ENCODE measurements at places on chromosomes 3 and 15. TPM values are rescaled to one million over a fixed set of nuclear protein-coding genes. Genes with fewer than 3 reads are reported as not detected.

Gene GOLGA6D
- total RNA-seq, result not detected

Gene TEX55
- not detected for total RNA-seq

Gene ZBBX
- total RNA-seq, result not detected

Gene C2CD4A
- total RNA-seq, result 0.10 TPM

Gene TNFAIP8L3
- total RNA-seq, result 34.7 TPM

Gene C3orf22
- not detected for total RNA-seq

Gene GPR15
- not detected for total RNA-seq

Gene MYRIP
- total RNA-seq, result not detected

Gene FRMD4B
- total RNA-seq, result 0.93 TPM

Gene P2RY12
- not detected for total RNA-seq

Gene SKOR1
- total RNA-seq, result 0.05 TPM

Gene C3orf80
- total RNA-seq, result 1.0 TPM

Gene SSR3
- total RNA-seq, result 206 TPM

Gene ERICH6
- total RNA-seq, result not detected

Gene GP9
- not detected for total RNA-seq

Gene RFT1
- 28.3 TPM for total RNA-seq

Gene TRPM1
- total RNA-seq, result not detected

Gene ANKRD34C
- total RNA-seq, result not detected

Gene DNAH12
- total RNA-seq, result 0.09 TPM

Gene HHLA2
- 0.15 TPM for total RNA-seq

Gene ZMYND10
- total RNA-seq, result 1.1 TPM

Gene LRCH3
- 12.4 TPM for total RNA-seq

Gene MB21D2
- total RNA-seq, result 6.0 TPM

Gene GNAT1
- not detected for total RNA-seq

Gene KLHDC8B
- total RNA-seq, result 3.2 TPM

Gene SYNM
- 32.3 TPM for total RNA-seq

Gene EFHB
- 1.0 TPM for total RNA-seq

Gene DAZL
- total RNA-seq, result not detected

Gene ITIH4
- total RNA-seq, result 0.44 TPM

Gene GPR160
- 1.9 TPM for total RNA-seq

Gene ENTPD3
- 0.03 TPM for total RNA-seq

Gene CCDC33
- 6.8 TPM for total RNA-seq

Gene SPESP1
- total RNA-seq, result not detected

Gene ILDR1
- not detected for total RNA-seq

Gene KCNAB1
- not detected for total RNA-seq

Gene CCDC9B
- total RNA-seq, result 19.3 TPM

Gene TBC1D23
- 11.0 TPM for total RNA-seq

Gene ADAMTS9
- 0.65 TPM for total RNA-seq

Gene RBPMS2
- total RNA-seq, result 6.2 TPM

Gene RHOA
- 440 TPM for total RNA-seq

Gene ROBO2
- not detected for total RNA-seq

Gene RASL12
- 0.13 TPM for total RNA-seq

Gene ADIPOQ
- total RNA-seq, result not detected

Measured in A549 treated with Hydrocortisone at 1 μM for 4 hours (cell line).